ENCODE measurements at places on chromosomes 6 and 20. TPM values are rescaled to one million over a fixed set of nuclear protein-coding genes. Genes with fewer than 3 reads are reported as not detected.

GRCh38 chr20:3933218-3933617 is 44.0 kb downstream of the PANK2 start:
- no peak for DNase-seq

GRCh38 chr6:51619042-51619799 is 468.2 kb downstream of the PKHD1 start:
- DNase-seq: no peak

Gene GNAS
- total RNA-seq: 912 TPM

- no peak for DNase-seq
Observed at GRCh38 chr6:49648036-49648435, 11.4 kb upstream of the RHAG start.

- DNase-seq: no peak
Observed at GRCh38 chr6:141364232-141364631, 768.5 kb upstream of the GJE1 start.

- no peak for DNase-seq
Observed at GRCh38 chr6:127348028-127348661, 4.7 kb upstream of the ECHDC1 start.

Gene PNISR
- 100 TPM for total RNA-seq

Gene MYL9
- total RNA-seq: 0.31 TPM

DNA sequence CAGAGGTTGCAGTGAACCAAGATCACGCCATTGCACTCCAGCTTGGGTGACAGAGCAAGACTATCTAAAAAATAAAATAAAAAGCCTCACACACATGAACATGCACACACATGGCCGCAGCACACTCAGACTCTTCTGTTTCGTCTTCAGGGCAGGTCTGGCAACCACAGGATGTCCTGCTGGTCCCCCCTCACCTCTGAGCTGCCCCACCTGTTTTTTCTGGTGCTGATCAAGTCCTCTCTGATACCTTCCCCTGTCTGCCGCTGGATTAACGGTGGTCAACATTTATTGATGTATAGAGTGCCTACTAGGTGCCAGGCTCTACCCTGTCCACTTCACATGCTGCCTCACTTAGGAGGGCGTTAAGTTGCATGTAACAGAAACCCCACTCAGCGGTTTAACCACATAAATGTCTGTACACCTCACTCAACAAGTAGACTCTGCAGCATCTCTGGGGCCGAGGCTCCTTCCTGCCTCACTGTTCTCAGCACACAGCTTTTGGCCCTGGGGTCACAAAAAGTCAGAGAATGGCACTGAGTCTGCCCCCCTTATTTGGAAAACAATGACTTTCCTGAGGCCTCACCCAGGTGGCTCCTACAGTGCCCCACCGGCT is 4.5 kb upstream of the AP5S1 start:
- DNase-seq: peak; percentile 81

DNA sequence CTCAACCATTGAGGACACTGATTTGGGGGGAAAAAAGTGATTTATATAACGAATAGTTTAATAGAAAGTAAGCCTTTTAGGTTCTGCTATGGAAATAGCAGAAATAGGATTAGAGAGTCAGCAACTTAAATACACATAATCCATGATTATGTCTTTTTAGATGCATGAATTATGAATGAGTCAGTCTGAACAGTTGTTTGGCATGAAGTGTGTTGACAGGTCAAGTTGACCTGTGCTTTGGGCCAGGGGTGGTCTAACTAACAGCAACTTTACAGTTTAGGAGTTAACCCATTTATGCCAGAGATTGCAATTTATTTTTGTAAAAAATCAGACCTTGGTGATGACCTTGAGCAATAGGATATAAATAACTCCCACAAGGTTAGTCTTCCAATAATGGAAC is 191.3 kb downstream of the MTFR2 start:
- no peak for DNase-seq

Gene ZNF311
- total RNA-seq: 0.39 TPM

Gene LKAAEAR1
- 0.34 TPM for total RNA-seq

- no peak for DNase-seq
Observed at GRCh38 chr6:73951183-73951582, 255.2 kb downstream of the CD109 start.

GRCh38 chr6:49430866-49431265 is 32.2 kb downstream of the MMUT start:
- DNase-seq: no peak

DNA sequence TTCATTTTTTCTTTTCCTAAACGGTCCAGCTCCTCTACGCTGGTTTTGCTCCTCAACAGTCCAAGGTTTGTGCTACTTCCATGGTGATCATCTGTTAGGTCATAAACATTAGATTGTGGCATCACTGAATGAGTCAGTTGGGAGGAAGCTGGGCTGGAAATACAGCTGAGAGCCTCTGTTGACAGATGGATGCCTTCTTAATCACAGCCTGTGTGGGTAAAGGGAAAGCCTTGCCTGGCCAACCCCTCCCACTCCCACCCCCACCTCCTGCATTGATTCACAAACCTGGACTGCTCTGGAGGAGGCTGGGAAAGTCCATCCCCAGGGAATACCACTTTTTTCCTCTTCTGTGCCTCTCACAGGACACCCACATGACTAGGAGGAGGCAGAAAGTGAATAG is 180.6 kb upstream of the CCN2 start:
- no peak for DNase-seq

Gene SLPI
- total RNA-seq: not detected

Gene SOX4
- total RNA-seq: 0.71 TPM

GRCh38 chr6:41426888-41427641 is 91.7 kb downstream of the NCR2 start:
- DNase-seq: no peak

Gene TRIM31
- total RNA-seq: not detected

DNA sequence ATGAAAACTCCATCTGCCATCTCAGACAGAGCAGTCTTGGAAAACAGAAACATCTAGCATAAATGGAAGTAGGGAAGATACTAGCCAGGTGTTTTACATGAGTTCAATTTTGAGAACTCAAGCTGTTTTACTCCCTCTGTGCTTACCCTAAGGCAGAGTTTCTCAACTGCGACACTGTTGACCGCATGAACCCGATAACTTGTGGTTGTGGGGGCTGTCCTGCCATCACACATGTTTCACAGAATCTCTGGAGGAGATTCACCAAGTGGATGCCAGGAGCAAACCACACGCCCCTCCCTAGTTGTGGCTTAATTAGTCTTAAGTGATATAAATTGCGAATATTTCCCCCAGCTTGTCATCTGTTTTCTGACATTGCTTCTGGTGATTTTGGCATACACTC is 2.3 kb upstream of the SERPINB6 start:
- no peak for DNase-seq

Gene MRPS18B
- total RNA-seq: 43.2 TPM

Gene INSM1
- total RNA-seq: not detected

- peak; percentile 66 for DNase-seq
Observed at GRCh38 chr20:48823960-48824498, 3.8 kb downstream of the PREX1 start.

- no peak for DNase-seq
Observed at GRCh38 chr6:70257768-70258273, 45.1 kb downstream of the COL9A1 start.

DNA sequence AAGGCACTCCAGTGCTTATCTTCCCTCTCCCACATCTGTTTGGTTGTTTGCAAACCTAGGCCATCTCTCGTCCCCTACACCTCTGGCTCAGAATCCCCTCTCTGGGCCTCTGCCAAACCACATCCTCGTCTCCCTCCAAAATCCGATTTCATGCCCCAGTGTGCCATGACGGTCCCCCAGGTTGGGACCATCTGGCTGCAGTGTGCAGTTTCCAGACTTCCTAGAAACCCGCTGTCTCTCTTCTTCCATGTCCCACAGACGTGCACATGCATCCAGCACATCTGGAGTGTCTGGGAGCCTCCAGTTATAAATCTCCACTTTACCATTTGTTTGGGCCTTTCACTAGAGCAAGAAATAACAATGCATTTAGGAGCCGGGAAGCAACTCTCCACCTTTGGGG is 316.2 kb downstream of the KIF16B start:
- no peak for DNase-seq

DNA sequence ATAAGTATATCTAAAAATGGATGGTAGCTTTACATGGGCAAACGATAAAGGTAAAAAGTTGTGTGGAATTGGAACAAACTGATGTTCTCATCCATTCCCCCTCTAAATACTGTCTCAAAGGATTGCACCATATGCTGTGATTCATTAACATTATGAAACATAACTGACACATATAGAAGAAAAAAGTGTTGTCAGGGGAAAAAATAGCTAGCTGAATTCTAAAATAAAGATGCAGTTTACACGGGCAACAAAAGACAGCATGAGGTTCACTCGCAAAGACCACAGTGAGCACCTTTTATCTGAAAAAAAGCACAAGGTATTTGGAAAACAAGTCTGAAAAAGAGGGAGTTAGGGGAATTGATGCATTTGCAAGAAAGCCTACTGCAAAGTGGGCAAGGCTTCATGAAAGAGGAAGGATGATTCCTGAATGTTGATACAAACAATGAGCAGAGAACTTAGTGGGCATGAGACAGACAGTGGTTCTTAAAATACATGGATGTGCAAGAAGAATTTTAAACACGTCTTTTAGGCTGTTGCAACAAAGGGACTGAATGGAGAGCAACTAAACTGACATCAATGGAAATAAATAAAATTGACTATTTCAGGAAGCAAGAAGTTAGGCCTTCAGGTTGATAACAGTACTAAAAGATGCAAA is 280.9 kb downstream of the KIF16B start:
- no peak for DNase-seq

Gene PREX1
- total RNA-seq: 146 TPM

DNA sequence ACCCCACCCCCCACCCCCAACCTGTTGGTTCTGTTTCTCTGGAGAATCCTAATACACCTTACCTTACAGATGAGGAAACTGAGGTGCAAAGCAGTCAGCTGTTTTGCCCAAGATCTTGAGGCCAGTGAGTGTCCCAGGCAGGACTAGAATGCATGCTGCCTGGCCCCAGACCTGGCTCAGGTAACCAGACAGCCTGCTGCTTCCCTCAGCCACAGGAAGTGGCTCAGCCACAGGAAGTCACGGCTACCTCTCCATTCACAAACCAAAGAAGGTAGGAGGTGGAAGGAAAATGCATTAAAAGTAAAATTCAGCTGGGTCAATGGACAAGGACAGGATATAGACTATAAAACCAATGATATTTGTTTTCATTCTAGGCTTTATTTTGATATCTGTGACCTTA is 517.6 kb downstream of the CD83 start:
- peak; percentile 80 for DNase-seq

DNA sequence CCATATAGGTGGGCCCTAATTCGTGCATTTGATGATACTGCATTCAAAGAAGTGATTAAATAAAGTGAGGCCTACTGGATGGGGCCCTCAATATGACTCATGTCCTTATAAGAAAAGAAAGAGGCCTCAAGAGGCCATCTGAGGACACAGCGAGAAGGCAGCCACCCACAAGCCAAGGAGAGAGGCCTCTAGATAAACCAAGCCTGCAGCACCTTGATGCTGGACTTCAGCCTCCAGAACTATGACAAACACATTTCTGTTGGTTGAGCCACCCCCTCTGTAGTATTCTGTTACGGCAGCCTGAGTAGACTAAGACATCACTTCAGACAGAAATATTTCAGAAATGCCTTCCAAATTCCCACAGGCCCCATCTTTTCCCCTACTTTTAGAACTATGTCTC is 82.5 kb upstream of the PLEKHG1 start:
- no peak for DNase-seq

Gene GSTA2
- total RNA-seq: not detected

GRCh38 chr6:3617681-3618311 is 133.7 kb downstream of the PXDC1 start:
- peak; percentile 16 for DNase-seq

Gene SNAP25
- total RNA-seq: not detected

Gene TMEM170B
- 0.95 TPM for total RNA-seq

Gene DPM1
- 50.6 TPM for total RNA-seq

Gene GPSM3
- total RNA-seq: 216 TPM

Gene OPRL1
- total RNA-seq: 2.0 TPM

- no peak for DNase-seq
Observed at GRCh38 chr6:93341900-93342613, 77.3 kb downstream of the EPHA7 start.

- DNase-seq: no peak
Observed at GRCh38 chr6:138267971-138268895, 49.9 kb upstream of the PBOV1 start.

Gene KCNK16
- total RNA-seq: not detected

GRCh38 chr6:75208298-75209183 is 2.7 kb upstream of the COL12A1 start:
- DNase-seq: peak; percentile 85

Gene ADA
- total RNA-seq: 110 TPM

Gene ABHD16A
- 52.1 TPM for total RNA-seq

DNA sequence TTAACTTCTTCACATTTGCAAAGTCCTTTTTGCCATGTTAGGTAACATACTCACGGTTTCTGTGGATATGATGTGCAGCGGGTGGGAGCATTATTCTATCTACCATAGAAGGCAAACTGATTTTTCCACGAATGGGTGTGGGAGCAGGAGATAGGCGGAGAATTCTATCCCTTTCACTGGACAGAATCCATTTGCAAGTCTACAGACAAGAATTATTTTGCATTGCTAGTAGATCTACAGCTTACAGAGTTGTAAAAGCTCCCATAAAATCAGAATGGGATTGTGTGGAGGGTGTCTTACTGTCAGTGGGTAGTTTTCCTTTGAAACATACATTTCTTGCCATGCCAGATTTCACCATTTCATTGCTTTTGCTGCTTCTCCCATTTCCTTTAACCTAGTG is 22.4 kb upstream of the ZFP64 start:
- DNase-seq: no peak

GRCh38 chr6:112268019-112268418 is 13.7 kb upstream of the LAMA4 start:
- no peak for DNase-seq

- DNase-seq: no peak
Observed at GRCh38 chr6:135853986-135854385, 2.5 kb downstream of the PDE7B start.

Gene ZC3H12D
- total RNA-seq: 6.1 TPM

Gene ZNFX1
- total RNA-seq: 54.2 TPM

Gene RIPPLY2
- not detected for total RNA-seq

DNA sequence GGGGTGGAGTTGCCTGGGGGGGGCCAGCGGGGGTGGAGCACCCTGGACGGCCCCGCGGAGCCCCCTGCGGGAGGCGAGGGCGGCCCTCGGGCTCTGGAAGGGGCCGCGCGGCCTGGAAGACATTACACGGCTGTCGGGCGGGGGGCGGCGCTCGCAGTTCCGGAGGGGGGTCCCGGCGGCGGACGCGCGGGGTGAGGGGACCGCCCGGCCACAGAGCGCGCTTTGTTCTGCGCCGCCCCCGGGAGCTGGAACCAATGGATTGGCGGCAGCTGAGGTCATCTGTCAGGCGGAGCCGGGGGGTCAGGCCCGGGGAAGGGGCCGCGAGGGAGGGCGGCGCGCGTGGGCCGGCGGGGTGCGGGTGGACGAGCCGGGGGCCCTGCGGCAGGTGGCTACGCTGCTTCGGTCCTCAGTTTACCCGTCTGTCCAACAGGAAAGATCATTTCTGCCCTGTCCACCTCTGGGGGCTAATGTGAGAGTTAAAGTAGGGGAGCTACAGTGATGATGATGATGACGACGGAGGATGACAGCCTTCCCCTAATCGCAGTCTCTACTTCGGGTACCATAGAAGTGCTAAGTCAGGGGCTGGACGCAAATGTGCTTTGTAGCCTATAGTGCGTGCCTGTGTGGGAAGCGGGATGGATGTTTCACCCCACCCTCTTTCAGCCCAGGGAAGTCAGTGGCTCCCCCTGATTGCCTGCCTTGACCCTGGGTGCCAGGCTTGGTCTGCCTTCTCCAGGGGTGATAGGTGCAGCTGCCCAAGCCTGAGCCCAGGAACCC is 10.4 kb downstream of the SRXN1 start:
- DNase-seq: no peak

GRCh38 chr6:5085648-5086293 is 630 bp downstream of the PPP1R3G start:
- DNase-seq: peak; percentile 25

Gene MYT1
- not detected for total RNA-seq

Gene BACH2
- 61.3 TPM for total RNA-seq

Gene HS3ST5
- total RNA-seq: not detected

All from activated CD8-positive, alpha-beta T cell treated with anti-CD3 and anti-CD28 coated beads, Interleukin-2, amount 10 ng/mL, durations not matched to agents 7 days and 5 days (primary cell).